ENCODE measurements at places on chromosomes 6 and 20.

DNA sequence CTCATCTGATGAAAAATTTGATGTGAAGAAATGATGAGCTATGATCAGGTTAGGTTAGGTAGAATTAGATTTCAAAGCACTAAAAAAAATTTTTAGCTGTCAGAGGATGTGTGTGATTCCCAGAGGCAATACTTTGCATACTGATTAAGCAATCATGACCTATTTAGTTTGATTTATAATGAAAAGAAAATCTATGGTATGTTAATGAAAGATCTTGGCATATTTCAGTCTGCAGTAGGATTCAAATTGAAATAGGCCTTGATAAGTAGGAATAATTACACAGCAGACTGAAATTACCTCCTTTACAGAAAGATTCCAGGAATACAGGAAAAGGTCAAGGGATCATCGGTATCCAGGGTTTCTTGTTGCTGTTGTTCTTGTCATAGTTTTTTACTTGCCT lies 69.3 kb downstream of the HDDC2 start:
- no peak for DNase-seq

DNA sequence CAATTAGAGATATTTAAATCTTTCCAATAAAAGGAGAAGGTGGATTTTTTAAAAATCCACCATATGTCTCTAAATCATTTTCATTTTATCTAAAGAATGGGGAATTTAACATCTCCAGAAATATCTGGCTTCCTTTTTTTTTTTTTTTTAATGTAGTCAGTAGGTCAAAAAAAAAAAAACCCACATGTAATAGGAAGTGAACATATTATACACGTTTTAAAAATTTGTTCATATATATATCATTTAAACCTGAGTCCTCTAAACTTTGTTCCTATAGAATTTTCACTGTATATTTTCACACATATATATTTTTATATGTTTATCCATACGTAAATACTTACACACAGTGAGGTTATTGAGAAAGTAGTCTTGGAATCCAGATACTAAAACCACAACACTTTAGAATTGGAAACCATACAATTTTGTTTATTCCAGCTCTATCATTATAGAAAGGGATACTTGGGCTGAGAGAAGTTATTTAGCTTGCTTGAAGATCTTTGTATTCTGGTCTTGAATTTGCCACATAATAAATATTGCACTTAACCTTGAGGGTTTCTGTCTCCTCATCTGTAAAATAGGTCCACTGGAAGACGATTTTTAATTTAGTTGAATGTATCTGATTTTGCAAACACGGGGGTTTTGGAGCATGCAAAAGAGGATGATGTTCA lies 62.1 kb upstream of the ZNF217 start:
- peak; percentile 39 for DNase-seq

DNA sequence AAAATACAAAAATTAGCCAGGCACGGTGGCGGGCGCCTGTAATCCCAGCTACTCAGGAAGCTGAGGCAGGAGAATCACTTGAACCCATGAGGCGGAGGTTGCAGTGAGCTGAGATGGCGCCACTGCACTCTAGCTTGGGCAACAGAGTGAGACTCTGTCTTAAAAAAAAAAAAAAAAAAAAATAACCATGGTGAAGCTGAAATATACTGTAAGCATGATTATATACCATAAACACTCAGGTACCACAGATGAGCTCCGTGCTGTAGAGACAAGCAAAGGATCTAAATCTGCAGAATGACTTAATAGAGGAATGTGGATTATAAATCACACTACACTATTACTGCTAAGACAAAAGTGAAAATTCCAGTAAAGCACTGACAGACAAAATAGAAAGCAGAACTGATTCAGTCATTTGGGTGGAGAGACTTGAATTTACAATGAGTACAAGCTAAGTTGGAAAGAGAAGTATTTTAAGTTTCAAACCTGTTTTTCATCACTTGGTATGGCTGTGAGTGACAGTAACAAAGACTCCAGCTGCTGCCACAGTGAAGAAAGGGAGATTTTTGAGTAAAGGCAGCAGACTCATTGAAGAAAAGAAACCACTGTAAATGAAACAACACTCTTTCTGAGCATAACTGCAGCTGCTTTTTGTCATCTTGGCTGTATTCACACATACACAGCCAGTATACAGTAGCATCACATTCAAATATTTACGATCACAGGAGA lies 322.1 kb downstream of the RNGTT start:
- no peak for DNase-seq

DNA sequence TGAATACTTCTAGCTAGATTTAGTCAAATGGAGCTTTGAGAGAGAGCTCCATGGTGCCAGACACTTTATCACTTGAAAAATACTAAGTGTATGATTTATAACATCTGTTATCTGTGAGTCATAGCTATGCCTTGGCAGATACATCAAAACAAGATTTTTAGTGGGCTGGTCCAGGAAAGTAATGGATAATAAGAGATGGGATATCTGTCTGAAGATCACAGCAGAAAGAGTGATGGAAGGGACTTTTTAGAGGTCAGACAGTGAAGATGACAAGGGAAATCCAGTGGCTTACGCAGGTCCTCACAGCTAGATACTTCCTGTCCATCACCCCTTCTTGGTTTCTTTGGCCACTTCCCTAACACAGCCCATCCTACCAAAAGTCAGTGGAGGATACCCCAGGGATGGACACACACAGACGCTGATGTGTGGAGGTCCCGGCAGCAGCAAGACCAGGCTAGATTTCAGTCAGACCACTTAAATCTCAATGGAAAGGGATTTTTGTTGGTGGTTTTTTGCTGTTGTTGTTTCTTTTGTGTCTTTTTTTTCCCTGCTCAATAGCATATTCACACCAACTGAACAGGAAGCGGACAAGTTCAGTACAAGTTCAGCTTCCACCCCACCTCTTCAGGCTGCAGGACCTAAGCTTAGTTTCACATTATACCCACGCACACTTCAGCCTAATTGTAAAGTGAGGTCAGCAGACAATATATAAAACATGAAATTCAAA lies 209.3 kb downstream of the ALDH8A1 start:
- DNase-seq = peak; percentile 33

- no peak for DNase-seq
These were observed 188.4 kb downstream of the MTFR2 start for GRCh38 chr6:136061701-136062100.
